ENCODE measurements at places on chromosomes 2 and 18.

DNA sequence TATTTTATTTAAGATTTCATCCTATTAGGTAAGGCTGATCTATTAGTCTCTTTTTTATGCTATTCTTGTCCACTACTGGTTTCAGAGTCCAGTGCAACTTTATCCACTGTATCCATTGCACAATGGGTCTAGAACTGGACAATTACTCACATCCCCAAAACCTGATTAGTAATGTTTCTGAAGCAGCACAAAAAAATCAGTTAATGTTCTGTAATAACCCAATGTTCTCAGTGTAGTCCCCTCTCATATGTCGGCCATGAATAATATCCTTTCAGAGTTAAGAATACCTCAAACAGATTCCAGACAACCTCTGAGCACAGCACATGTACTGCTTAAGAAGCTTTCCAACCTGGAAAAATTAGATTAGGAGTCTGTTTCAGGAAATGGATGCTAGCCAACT, 29.7 kb downstream of the MGAT4A start:
- H3K4me3 ChIP-seq = no peak overlapping the region
- H3K4me1 ChIP-seq = peaks cover 27% of the 10 kb centered on the region
- DNase-seq = no peak
- no peak overlapping the region for H3K27ac ChIP-seq
- no peaks in the 10 kb centered on the region for H3K27me3 ChIP-seq

DNA sequence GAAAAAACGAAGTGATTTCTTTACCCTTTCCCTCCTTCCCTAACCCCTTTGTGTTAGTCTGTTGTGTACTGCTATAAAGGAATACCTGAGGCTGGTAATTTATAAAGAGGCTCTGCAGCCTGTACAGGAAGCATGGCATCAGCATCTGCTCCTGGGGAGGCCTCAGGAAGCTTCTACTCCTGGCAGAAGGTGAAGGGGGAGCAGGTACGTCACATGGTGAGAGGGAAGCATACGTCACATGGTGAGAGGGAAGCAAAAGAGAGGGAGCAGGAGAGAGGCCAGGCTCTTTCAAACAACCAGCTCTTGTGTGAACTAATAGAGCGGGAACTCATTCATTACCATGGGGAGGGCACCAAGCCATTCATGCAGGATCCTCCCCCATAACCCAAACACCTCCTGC, 126.2 kb downstream of the CAPN13 start:
- H3K27ac ChIP-seq = no peak overlapping the region
- H3K4me3 ChIP-seq = no peak overlapping the region
- H3K4me1 ChIP-seq = no peaks in the 10 kb centered on the region
- no peaks in the 10 kb centered on the region for H3K36me3 ChIP-seq
- H3K27me3 ChIP-seq = no peaks in the 10 kb centered on the region

- H3K4me3 ChIP-seq = no peak overlapping the region
- peaks cover 21% of the 10 kb centered on the region for H3K4me1 ChIP-seq
- H3K36me3 ChIP-seq = peaks cover 11% of the 10 kb centered on the region
- H3K27me3 ChIP-seq = no peaks in the 10 kb centered on the region
- no peak overlapping the region for H3K27ac ChIP-seq
Observed at GRCh38 chr2:70145144-70145490, 45.7 kb downstream of the C2orf42 start.

DNA sequence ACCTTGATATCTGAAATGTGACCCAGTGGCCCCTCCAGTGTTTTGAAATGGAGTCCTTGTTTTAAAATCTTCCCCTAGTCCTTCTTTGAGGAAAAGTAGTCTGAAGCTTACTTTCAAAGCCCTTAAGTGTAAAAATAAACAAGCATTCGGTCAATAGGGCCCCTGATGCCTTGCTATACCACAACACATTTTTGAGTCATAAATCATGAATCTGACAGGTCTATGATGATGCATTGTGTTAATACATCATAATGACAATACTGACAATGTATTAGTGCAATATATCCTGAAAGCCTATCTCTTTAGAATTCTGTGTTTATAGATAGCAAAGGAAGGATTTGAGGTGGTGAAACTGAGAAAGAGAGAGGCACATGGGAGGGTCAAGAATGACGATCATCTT, 464.2 kb downstream of the MEIS1 start:
- no peak overlapping the region for H3K4me3 ChIP-seq
- no peak overlapping the region for H3K27ac ChIP-seq
- H3K4me1 ChIP-seq = peaks cover 28% of the 10 kb centered on the region
- H3K27me3 ChIP-seq = no peaks in the 10 kb centered on the region
- no peak for DNase-seq

DNA sequence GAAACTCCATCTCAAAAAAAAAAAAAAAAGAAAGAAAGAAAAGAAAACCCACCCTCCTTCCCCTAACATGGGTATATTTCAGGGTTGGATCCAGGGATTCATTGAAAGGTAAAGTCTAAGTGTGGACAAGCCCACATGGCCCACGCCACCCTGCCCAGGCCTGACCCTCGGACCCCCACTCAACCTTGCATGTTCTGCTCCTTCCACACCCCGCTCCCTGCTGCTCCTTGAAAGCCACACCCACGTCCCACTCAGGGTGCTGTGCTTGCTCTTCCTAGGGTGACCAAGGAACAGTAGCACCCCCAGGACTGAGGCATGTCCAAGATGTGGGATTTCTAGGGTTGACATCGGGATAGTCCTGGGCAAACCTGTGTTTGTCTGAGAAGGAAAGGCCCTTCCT, 172.7 kb upstream of the MYCN start:
- H3K4me3 ChIP-seq = no peak overlapping the region
- no peak for DNase-seq
- H3K27me3 ChIP-seq = no peaks in the 10 kb centered on the region
- no peaks in the 10 kb centered on the region for H3K36me3 ChIP-seq
- H3K27ac ChIP-seq = no peak overlapping the region

GRCh38 chr2:20661421-20662307, 5.3 kb upstream of the GDF7 start:
- DNase-seq = no peak
- H3K4me3 ChIP-seq = no peak overlapping the region
- H3K4me1 ChIP-seq = peaks cover 30% of the 10 kb centered on the region
- H3K27me3 ChIP-seq = no peaks in the 10 kb centered on the region

All from vagina (tissue), 2 donors.